ENCODE measurements at places on chromosomes 11 and 22.

GRCh38 chr11:78555592-78555991 lies 19.1 kb downstream of the NARS2 start:
- DNase-seq, result no peak

GRCh38 chr11:123159183-123159857 lies 35.7 kb downstream of the CLMP start:
- no peak for DNase-seq

- DNase-seq, result peak; percentile 75
These were observed 67.2 kb upstream of the BMAL1 start for GRCh38 chr11:13210424-13210823.

- DNase-seq, result peak; percentile 58
These were observed 34.2 kb downstream of the MICAL3 start for GRCh38 chr22:17990147-17990546.

- no peak for DNase-seq
These were observed 207.4 kb downstream of the NELL1 start for GRCh38 chr11:20876738-20877137.

GRCh38 chr11:122140500-122140899 lies 24.5 kb upstream of the BLID start:
- DNase-seq, result peak; percentile 68

- DNase-seq, result no peak
These were observed 173.3 kb downstream of the TBC1D22A start for GRCh38 chr22:46935506-46936377.

DNA sequence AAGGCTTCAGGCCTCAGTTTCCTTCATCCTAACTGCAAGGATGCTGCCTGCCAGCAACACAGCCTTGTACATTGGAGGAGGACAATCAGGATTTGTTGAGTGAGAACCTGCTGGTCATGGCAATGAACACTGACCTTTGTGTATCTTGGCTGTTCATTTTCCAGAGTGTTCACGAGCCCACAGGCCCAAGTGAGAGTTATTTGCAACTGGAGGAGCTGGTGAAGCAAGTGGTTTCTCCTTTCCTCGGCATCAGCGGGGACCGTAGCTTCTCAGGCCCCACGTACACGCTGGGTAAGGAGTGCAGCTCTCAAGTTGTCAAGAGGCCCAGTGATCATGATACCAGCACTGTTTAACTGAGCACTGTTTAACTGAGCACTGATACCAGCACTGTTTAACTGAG lies 59.0 kb downstream of the TRAF6 start:
- no peak for DNase-seq

GRCh38 chr11:60871378-60872061 lies 4.2 kb downstream of the ZP1 start:
- peak; percentile 51 for DNase-seq

GRCh38 chr22:21451545-21452520 lies 15.4 kb upstream of the TMEM191C start:
- DNase-seq, result no peak

DNA sequence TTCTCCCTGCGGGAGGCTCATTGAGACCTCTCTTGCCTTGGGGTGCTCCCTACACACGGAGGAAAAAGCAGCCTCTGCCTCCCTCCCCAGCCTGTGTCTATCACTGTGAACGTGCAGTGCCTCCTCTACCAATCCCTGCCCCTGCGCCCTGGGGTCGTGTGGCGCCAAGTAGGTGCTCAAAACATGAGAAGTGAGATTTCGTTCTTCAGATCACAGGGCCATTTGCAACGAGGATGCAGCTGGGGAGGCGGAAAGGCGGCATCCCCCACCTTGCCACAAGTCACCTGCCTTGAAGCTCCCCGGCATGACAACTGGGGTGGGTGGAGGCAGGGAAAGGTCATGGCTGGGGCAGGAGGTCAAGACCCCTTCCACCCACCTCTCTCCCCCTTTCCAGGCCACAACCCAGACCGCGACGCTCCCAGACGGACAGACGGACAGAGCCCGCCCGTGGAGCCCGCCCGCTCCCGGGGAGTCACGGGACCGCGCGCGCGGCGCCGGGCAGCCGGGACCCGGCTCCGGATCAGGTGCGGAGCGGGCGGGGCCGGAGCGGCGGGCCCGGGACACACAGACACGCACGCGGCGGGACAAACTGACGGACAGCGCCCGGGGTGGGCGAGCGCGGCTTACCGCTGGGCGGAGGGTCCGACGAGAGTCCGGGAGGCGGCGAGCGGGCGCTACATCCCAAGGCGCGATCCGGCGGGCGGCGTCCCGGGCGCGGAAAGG lies 485 bp downstream of the KCNJ4 start:
- no peak for DNase-seq

GRCh38 chr11:2399488-2400068 lies 972 bp upstream of the TSSC4 start:
- no peak for DNase-seq

- DNase-seq, result no peak
These were observed 872.8 kb downstream of the BRD1 start for GRCh38 chr22:48954781-48955311.

DNA sequence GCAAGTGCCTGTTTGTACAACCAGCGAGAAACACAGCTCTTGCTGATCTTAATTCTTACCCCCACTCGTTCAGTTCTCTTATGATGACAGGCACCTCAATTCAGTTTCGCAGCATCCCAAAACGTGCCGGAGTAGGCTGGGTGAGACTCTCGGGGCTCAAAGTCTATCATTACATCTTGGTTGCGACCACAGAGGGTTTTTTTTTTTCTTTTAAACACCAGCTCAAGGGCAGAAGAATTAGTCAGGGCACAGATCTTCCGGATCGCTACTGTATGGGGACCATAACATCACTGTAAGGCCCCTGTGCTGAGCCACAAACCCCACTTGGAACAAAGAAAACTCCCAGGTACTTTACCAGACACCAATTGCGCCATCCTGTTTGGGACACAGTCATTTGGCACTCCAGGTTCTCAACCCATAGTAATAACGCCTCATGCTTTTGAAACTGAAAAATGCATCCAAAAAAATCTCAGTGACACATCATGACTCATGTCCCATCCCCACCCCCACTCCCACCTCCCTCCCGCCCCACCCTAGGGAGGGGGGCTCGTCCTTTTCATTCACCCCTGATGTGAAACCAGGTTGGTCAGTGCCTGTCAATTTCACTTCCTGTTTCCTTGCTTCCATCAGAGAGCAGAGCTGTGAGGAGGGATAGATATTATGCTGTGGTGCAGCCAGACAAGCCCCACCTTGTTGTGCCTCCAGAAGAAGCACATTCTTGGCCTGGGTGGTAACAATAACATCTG lies 41.0 kb upstream of the CD5 start:
- peak; percentile 30 for DNase-seq

- no peak for DNase-seq
These were observed 44.1 kb downstream of the FANCF start for GRCh38 chr11:22581354-22582150.

GRCh38 chr22:46625113-46625842 lies 5.1 kb downstream of the GRAMD4 start:
- no peak for DNase-seq

GRCh38 chr11:64008914-64009633 lies 22.8 kb downstream of the OTUB1 start:
- no peak for DNase-seq

GRCh38 chr11:33185756-33186155 lies 24.5 kb upstream of the CSTF3 start:
- DNase-seq, result no peak

- DNase-seq, result no peak
These were observed 234.8 kb downstream of the CADM1 start for GRCh38 chr11:115269191-115269950.

DNA sequence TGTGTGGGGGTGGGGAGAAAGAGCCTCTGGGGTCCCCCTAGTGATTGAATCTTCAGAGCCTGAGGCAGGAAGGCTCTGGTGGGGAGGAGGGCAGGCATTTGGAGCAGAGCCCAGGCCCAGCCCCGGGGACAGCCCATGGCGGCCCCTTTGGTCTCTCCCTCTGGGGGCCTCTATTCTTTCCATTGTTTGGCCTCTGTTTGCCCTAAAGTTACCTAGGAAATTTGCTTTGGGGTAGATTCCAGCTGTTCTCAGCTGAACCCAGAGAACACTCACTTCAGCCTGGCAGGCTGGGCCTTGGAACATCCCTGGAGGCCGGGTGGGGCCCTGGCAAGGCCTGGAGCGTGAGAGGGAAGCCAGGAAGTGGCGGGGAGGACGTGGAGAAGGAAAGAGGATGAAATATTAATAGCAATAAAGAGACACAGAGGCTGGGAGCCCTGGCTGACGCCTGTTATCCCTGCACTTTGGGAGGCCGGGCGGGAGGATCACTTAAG lies 22.9 kb upstream of the A4GALT start:
- no peak for DNase-seq

GRCh38 chr11:101436511-101437142 lies 147.2 kb downstream of the TRPC6 start:
- DNase-seq, result peak; percentile 55

DNA sequence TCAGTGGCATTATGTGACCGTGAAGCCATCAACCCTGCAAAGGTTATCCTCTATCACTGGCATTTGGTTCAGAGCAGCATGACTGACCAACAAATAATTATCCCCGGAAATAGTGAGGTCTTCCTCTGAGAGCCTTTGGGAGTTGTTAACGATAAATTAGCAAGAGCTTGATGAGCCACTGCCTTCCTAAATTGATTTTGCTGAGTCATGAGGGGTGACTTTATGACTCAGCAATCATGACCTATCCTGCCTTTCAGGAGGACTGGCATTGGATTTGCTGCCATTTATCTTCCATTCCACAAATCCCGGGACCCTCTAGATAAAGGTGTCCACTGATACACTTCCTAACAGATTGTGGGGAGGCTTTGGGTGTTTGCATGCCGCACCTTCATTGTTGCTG lies 80.8 kb upstream of the MTNR1B start:
- no peak for DNase-seq

DNA sequence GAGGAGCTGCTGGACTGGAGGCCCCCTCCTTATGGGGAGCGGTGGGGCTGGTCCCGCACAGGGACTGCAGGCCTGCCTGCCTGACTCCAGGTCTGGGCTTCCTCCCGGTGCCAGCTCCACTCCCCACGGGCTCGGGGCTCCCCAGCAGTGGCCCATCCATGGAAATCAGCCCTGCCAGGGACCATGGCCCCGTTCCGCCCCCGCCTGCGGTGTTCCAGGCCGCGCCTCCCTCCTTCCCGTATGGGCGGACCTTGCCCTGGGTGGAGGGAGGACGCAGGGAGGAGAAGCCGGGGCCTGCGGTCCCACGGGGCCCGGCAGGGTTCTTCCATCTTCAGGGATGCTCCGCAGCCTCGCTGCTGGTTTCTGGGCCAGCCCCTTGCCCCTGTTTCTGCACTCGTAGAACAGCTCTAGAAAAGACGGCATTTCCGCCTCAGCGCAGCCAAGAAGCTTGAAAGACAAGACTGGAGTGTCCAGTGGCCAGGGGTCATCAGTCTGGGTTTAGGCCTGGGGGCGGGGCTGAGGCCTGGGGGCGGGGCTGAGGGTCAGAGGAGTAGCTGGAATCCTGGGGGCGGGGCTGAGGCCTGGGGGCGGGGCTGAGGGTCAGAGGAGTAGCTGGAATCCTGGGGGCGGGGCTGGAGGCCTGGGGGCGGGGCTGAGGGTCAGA lies 1330.6 kb downstream of the BRD1 start:
- DNase-seq, result no peak

DNA sequence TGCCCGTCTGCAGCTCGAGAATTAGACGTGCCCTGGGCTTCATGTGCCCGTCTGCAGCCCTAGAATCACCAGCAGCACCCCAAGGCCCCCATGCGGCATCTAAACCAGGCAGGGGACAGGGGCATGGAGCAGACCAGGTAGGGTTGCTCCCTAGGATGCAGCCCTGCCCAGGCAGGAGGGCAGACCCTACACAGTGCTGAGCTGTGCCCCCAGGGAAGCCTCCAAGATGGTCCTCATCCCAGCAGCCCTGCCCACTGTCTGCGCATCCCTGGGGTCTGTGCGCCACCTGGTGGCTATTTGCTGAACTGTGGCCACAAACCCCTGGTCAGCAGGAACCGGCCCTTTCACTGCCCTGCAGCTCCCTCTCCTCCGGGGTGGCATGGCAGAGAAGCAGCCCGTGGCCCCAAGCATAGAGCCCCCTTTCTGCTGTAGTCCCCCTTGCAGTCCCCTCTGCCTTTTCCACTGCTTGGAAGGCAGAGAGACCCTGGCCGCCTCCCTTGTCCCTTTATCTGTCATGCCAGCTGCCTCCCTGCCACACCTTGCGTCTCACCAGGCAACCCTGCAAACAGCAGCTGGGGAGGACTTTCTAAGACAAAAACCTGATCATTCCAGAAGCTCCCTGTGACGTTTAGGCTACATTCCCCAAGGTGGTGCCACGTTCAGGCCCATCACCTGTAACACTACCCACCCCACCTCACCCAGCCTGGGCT lies 86.6 kb downstream of the KCNQ1 start:
- peak; percentile 15 for DNase-seq

GRCh38 chr11:42315846-42316245 lies 856.4 kb upstream of the LRRC4C start:
- DNase-seq, result peak; percentile 73

GRCh38 chr22:17956630-17957029 lies 67.7 kb downstream of the MICAL3 start:
- no peak for DNase-seq

DNA sequence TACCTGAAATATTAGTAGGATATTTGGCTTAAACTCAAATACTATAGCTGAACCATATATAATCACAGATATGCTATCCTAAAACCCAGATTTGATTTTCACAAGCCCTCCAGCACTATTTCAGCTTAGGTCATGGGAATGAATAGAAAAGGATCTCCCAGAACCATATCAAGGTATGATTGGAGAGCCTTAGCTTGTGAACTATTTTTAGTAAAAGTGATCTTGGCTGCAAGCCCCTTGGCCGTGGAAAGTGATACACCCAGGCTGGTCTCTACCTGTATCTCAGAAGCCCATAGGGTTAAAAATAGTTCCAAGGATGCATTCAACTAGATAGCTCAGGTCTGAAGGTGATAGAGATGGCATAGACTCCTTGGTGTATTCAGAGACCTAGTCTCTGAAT lies 9.7 kb downstream of the KIF18A start:
- no peak for DNase-seq

DNA sequence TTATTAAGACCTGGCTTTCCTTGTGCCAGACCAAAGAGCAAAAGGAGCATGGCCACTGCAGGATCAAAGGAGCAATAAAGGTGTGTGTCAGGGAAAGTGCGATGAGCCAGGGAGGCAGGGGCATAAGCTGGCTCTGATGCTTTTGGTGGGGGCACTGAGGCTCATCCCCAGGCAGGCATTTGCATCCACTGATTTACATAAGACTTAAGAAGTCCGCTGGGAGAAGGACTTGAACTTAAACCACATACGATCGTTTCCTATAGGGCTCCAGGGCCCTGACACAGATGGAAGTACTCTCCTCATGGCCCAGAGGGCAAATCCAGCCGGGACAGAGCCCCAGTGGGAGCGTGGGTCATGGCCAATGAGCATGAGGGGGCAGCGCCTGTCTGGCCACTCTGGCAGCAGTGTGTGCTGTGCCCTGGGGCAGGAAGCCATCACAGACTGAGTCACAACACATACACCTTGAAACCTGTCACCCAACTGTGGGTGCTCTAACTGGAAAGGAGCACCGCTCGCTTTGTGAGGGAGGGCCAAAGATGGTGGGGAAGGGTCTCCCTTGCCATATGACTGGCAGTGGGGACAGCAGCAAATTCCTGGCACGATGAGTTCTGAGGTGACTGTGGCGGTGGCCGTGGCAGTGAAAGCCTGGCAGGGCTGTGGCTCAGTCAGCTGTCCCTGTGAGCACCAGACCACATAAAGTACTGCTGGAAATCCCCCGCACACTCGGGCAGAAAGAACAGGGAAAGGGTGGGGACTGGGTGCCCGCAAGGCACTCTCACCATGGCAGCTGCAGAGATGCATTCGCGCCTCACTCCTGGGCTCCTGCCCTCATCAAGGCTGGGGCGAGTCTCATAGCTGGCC lies 79.4 kb upstream of the LMO1 start:
- DNase-seq, result no peak

GRCh38 chr22:39502109-39502788 lies at the start of gene MIEF1:
Gene MIEF1, plus strand, starts transcription at chr22:39502290. Its CDS starts 9,005 bp downstream, at chr22:39511295.
- peak; percentile 95 for DNase-seq

GRCh38 chr11:47394322-47395222 lies 13.8 kb upstream of the SLC39A13 start:
- no peak for DNase-seq

Measured in fibroblast of lung (primary cell).